ENCODE measurements at places on chromosomes 6 and 20.
A peak's percentile ranks its signal among the peaks of the same experiment; 100 is the strongest.

- no peaks in the 10 kb centered on the region for H3K36me3 ChIP-seq
- no peak for DNase-seq
Observed at GRCh38 chr6:46323312-46323965, 152.7 kb upstream of the ENPP5 start.

GRCh38 chr6:17102258-17102870 is 514 bp downstream of the STMND1 start:
- H3K27me3 ChIP-seq = peaks cover 19% of the 10 kb centered on the region
- no peak overlapping the region for H3K27ac ChIP-seq
- H3K4me3 ChIP-seq = no peak overlapping the region
- H3K4me1 ChIP-seq = peaks cover 5% of the 10 kb centered on the region
- H3K36me3 ChIP-seq = no peaks in the 10 kb centered on the region

DNA sequence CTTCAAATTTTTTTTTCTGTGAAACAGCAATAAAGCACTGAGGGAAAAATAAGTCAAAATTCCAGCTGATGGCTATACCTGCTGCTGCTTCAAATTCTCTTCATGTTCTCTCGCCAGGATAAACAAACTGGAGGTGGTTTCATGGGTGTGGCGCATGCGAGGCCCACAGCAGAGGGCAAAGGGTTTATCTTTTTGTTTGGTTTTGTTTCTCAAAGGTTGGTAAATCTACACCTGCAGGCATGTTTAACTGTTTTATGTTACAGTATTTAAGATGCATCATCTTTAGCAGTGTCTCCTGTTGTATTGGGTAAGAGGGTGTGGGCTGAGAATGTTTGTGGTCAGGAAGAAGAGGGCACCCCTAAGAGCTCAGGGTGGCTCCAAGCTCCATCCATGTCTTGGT is 342.2 kb downstream of the CDH26 start:
- DNase-seq = no peak
- H3K4me1 ChIP-seq = no peaks in the 10 kb centered on the region
- H3K27ac ChIP-seq = no peak overlapping the region
- no peaks in the 10 kb centered on the region for H3K36me3 ChIP-seq
- H3K27me3 ChIP-seq = no peaks in the 10 kb centered on the region

GRCh38 chr6:125918230-125918629 is 38.3 kb upstream of the HINT3 start:
- peak overlapping the region; percentile 76 for H3K27ac ChIP-seq
- no peaks in the 10 kb centered on the region for H3K27me3 ChIP-seq
- no peak overlapping the region for H3K4me3 ChIP-seq

- no peak for DNase-seq
- no peak overlapping the region for H3K27ac ChIP-seq
- H3K4me1 ChIP-seq = peaks cover 31% of the 10 kb centered on the region
- H3K27me3 ChIP-seq = no peaks in the 10 kb centered on the region
- no peak overlapping the region for H3K4me3 ChIP-seq
- no peaks in the 10 kb centered on the region for H3K36me3 ChIP-seq
Observed at GRCh38 chr20:5735845-5736510, 14.2 kb upstream of the SHLD1 start.

DNA sequence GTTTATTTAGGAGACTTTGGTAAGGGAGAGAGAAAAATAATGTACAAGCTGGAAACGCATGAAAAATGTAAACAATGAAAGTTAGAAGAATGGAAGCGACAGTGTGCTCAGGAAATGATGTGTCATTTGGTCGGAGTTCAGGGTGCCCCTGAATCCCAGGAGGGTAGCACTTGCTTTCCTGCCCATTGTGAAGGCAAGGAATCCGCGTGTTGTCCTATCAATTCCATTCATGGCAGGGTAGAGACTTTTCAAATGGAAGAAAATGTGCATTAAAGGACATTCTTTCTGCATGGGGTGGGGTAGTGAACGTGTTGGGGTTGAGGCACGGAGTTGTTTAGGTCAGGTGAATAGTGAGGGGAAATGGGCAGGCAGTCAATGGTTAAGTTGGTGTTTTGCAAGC is 33.7 kb downstream of the GCNT2 start:
- no peaks in the 10 kb centered on the region for H3K36me3 ChIP-seq
- no peak overlapping the region for H3K27ac ChIP-seq
- H3K27me3 ChIP-seq = no peaks in the 10 kb centered on the region

- no peaks in the 10 kb centered on the region for H3K36me3 ChIP-seq
- no peak overlapping the region for H3K27ac ChIP-seq
- no peak for DNase-seq
- H3K27me3 ChIP-seq = no peaks in the 10 kb centered on the region
- no peaks in the 10 kb centered on the region for H3K4me1 ChIP-seq
Observed at GRCh38 chr20:9711872-9712271, 127.0 kb downstream of the PAK5 start.
